HepG2 (cell line): ENCODE measurements at places on chromosomes 1 and 21.

DNA sequence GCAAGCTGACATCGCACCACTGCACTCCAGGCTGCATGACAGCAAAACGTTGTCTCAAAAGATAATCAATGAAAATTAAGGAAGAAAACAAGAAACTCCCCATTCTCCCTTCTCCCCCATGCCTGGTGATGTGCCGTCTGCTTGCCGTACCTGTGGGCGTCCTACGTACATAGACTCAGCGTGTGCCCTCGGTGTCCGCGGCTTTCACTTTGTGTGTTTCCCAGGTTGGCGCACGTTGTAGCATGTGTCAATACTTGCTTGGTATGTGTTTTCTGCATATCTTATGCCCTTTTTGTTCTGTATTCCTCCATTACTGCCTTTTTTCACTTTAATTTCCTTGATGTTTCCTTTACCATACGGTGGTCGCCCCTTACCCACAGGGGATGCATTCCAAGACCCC lies 53.8 kb downstream of the PCNT start:
- no peak for DNase-seq

GRCh38 chr1:91585502-91585901 lies 84.9 kb downstream of the CDC7 start:
- no peak for DNase-seq

GRCh38 chr1:234090212-234091064 lies 186.0 kb downstream of the SLC35F3 start:
- no peak for DNase-seq

GRCh38 chr21:35252831-35253230 lies 203.7 kb upstream of the RUNX1 start:
- no peak for DNase-seq

- DNase-seq, result no peak
Observed at GRCh38 chr1:151720974-151721787, at the start of gene RIIAD1. RIIAD1 (plus strand) TSS chr1:151721522; CDS start chr1:151721537, 15 bp downstream.
